Fibroblast of lung (primary cell): ENCODE measurements at places on chromosomes 3 and 15. TPM values are rescaled to one million over a fixed set of nuclear protein-coding genes. Genes with fewer than 3 reads are reported as not detected.

DNA sequence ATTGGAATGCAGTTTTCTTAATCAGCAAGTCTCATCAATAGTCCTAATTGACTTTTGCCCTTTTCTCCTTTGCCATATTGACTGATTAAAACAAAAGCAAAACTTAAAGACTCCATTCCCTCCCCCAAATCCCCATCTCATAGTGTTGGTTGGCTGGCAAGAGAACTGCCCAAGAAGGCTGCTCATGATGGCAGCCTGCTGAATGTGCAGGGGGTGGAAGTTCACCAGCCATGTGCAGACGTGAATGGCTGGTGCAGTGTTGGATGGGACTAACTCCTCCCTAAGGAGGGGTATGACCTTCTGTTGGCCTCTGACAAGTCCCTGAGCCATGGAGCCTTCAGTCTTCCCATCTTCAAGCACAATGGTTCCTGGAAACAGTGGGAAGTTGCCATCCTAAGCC, 7.0 kb downstream of the SMAD3 start:
- H3K4me1 ChIP-seq = peaks cover 24% of the 10 kb centered on the region
- H3K4me3 ChIP-seq = no peak overlapping the region
- H3K36me3 ChIP-seq = peaks cover 16% of the 10 kb centered on the region
- H3K27ac ChIP-seq = no peak overlapping the region

DNA sequence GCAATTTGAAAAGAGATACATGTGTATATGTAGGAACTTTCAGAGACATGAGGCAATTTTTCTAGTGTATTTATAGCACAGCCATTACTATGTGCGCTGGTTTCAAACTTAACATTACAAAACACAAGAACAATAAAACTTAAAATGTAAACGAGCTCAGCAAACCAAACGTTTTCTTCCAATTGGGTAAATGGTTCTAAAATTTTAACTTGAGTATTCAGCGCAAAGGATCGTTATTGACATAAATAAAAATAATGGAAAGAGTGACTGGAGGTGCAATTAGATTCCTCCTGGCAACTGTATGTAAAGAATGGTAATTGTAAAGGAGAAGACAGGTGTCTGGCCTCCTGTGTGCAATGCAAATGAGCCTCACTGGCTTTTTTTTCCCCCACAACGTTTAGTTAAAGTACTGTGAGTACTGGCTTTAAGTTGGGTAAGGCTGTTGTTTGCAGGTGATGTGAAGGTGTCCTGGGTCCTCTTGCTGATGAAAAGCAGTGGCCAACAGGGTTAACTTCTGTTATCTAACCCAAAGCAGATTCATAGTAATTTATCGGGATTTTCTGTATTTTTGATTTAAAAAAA, 14.1 kb upstream of the GADL1 start:
- H3K27ac ChIP-seq = no peak overlapping the region
- no peak overlapping the region for H3K4me3 ChIP-seq
- H3K27me3 ChIP-seq = no peaks in the 10 kb centered on the region
- no peaks in the 10 kb centered on the region for H3K36me3 ChIP-seq
- DNase-seq = no peak
- H3K4me1 ChIP-seq = no peaks in the 10 kb centered on the region

DNA sequence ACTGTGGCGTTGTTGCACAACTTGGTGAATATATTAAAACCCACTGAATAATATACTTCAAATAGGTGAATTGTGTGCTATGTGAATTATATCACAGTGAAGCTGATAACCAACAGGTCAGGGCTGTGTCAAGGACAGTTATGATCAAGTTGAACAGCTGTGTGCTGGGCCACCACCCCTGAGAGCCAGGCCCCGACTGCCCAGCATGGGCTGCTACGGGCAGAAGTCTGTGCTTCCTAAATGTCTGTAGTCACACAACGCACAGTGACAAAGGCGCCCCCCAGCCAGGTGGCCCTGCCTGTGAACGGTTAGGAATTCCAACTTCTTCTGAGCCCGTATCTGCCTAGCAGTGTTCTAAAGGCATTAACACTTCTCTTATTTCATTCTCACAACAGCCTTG, 32.8 kb downstream of the TKT start:
- no peak overlapping the region for H3K27ac ChIP-seq
- no peak for DNase-seq
- H3K27me3 ChIP-seq = no peaks in the 10 kb centered on the region
- peaks cover 41% of the 10 kb centered on the region for H3K36me3 ChIP-seq

GRCh38 chr3:43670635-43671522, 19.9 kb upstream of the ABHD5 start:
- no peak overlapping the region for H3K27ac ChIP-seq
- H3K4me1 ChIP-seq = no peaks in the 10 kb centered on the region
- no peaks in the 10 kb centered on the region for H3K36me3 ChIP-seq
- no peak for DNase-seq

- peaks cover 7% of the 10 kb centered on the region for H3K4me1 ChIP-seq
- DNase-seq = no peak
- no peaks in the 10 kb centered on the region for H3K27me3 ChIP-seq
- no peak overlapping the region for H3K27ac ChIP-seq
- H3K36me3 ChIP-seq = no peaks in the 10 kb centered on the region
Observed at GRCh38 chr3:152742368-152743347, 92.3 kb upstream of the P2RY1 start.

DNA sequence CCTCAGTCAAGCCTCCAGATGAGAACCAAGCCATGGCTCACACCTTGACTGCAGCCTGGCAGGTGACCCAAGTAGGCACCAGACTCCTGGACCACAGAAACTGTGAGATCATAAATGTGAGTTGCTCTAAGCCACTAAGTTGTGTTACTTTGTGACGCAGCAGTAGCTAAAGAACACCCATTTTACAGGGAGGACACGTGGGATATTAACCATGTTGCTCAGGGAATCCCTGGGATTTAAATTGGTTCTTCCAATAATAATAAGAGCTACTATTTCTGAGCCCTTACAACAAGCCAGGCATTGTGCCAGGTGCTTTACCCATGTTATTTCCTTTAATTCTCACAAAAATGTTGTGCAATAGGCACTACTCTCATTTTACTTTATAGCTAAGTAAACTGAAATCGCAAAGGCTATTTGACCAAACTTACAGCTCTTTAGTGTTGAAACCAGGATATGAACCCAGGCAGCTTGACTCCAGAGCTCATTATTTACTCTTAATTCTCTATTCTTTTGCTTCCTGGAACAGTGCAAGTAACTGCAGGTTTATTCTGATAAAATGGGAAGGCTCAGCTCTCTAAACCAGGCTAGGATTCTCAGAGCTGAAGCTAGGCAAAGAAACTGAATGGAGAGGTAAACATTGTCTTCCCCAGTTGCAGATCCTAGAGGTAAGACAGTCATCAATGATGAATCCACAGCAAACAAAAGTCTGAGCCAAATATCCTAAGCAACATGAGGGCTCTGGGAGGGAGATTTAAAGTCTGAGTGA, 294.4 kb downstream of the KBTBD8 start:
- no peaks in the 10 kb centered on the region for H3K4me1 ChIP-seq
- H3K4me3 ChIP-seq = no peak overlapping the region
- no peaks in the 10 kb centered on the region for H3K36me3 ChIP-seq

DNA sequence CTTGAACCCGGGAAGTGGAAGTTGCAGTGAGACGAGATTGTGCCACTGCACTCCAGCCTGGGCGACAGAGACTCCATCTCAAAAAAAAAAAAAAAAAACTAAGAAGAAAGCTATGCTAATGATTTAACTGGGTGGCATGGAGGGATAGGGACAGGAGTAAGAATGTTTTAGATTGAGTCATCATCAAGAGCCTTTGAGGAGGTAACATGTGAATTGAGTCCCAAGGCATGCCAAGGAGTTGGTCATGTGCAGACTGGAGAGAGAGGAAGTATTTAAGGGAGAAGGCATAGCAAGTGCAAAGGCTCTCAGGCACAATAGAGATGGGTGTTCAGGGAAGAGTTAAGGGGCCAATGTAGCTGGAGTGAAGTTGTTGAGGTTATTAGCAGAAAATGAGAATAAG, 9.1 kb downstream of the BNC1 start:
- H3K4me1 ChIP-seq = no peaks in the 10 kb centered on the region
- peak; percentile 70 for DNase-seq
- H3K27ac ChIP-seq = no peak overlapping the region
- no peak overlapping the region for H3K4me3 ChIP-seq
- no peaks in the 10 kb centered on the region for H3K36me3 ChIP-seq

DNA sequence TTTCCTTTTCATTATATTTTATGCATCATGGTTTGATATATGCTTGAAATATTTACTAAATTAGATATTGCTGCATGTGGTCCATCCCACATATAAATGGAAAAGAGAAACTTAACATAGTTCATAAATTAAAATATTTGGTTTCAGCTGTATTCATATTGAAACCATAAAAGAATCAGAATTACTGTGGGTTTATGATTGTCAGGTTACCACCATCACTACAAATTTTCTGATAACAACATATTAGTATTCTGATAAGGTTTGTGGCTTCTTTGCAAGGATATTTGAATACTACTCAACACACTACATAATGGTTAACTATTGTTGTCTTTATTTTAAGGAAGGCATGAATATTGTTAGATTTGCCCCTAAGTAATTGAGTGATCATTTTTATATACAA, 235.5 kb downstream of the UBE2E2 start:
- no peak overlapping the region for H3K27ac ChIP-seq
- DNase-seq = no peak
- no peaks in the 10 kb centered on the region for H3K27me3 ChIP-seq
- no peak overlapping the region for H3K4me3 ChIP-seq

- no peaks in the 10 kb centered on the region for H3K4me1 ChIP-seq
- no peak overlapping the region for H3K27ac ChIP-seq
Observed at GRCh38 chr3:165568907-165569462, 268.2 kb downstream of the BCHE start.

GRCh38 chr15:88985547-88986393, 72.6 kb upstream of the MFGE8 start:
- no peak overlapping the region for H3K4me3 ChIP-seq
- no peaks in the 10 kb centered on the region for H3K36me3 ChIP-seq
- H3K4me1 ChIP-seq = peaks cover 27% of the 10 kb centered on the region
- H3K27ac ChIP-seq = no peak overlapping the region
- no peak for DNase-seq

- no peaks in the 10 kb centered on the region for H3K27me3 ChIP-seq
- peaks cover 2% of the 10 kb centered on the region for H3K4me1 ChIP-seq
- no peak for DNase-seq
- no peak overlapping the region for H3K27ac ChIP-seq
- peak overlapping the region; percentile 90 for H3K4me3 ChIP-seq
Observed at GRCh38 chr3:33095436-33095835, 1.5 kb downstream of the GLB1 start.

GRCh38 chr3:133162265-133162664, 124.1 kb downstream of the TMEM108 start:
- no peak overlapping the region for H3K4me3 ChIP-seq
- no peaks in the 10 kb centered on the region for H3K27me3 ChIP-seq
- H3K27ac ChIP-seq = no peak overlapping the region
- H3K36me3 ChIP-seq = no peaks in the 10 kb centered on the region
- DNase-seq = no peak
- no peaks in the 10 kb centered on the region for H3K4me1 ChIP-seq

- H3K27ac ChIP-seq = no peak overlapping the region
- peaks cover 14% of the 10 kb centered on the region for H3K4me1 ChIP-seq
- H3K36me3 ChIP-seq = peaks cover 10% of the 10 kb centered on the region
- no peak for DNase-seq
Observed at GRCh38 chr3:134375582-134376384, 1.5 kb upstream of the AMOTL2 start.

The ESYT3 gene
- polyA plus RNA-seq = 0.11 TPM in 1 of 2 replicates, not detected in the other

The SPESP1 gene
- 6.4 and 8.5 TPM in 2 replicates for polyA plus RNA-seq

The NR1I2 gene
- 0.03 TPM in 1 of 2 replicates, not detected in the other for polyA plus RNA-seq

The CCDC54 gene
- not detected in 2 replicates for polyA plus RNA-seq

The LRTM1 gene
- 0.43 TPM in 1 of 2 replicates, not detected in the other for polyA plus RNA-seq

The CHST13 gene
- not detected in 2 replicates for polyA plus RNA-seq

The RARB gene
- 2.3 and 13.3 TPM in 2 replicates for polyA plus RNA-seq
